OCI-M1 (cell line): ENCODE measurements at places on chromosomes 11 and 22.

GRCh38 chr11:7572001-7572712 is 58.4 kb downstream of the PPFIBP2 start:
- DNase-seq, result no peak

DNA sequence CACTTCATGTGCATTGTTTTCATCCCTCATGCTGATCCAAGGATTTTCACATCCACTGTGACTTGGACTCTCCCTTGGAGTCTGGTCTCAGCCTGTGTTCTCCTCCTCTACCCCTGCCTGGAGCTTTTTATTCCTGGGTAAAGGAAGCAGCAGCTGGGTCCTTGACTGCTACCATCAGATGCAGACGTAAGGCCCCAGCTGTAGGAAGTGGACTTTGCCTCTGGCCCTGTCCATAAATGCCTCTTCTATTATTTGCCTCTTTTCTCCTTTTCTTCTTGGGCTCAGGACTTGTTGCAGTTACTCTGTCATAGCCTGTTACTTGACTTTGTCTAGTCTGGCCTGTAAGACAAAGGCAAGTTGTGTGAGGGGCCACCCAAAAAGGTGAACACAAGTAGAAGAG is 303.8 kb downstream of the NXPE2 start:
- no peak for DNase-seq

GRCh38 chr11:117011541-117011898 is 86.7 kb downstream of the SIK3 start:
- no peak for DNase-seq

- no peak for DNase-seq
Observed at GRCh38 chr11:813456-814096, 3.8 kb downstream of the RPLP2 start.

- DNase-seq, result no peak
Observed at GRCh38 chr11:98736833-98737232, 283.9 kb upstream of the CNTN5 start.

DNA sequence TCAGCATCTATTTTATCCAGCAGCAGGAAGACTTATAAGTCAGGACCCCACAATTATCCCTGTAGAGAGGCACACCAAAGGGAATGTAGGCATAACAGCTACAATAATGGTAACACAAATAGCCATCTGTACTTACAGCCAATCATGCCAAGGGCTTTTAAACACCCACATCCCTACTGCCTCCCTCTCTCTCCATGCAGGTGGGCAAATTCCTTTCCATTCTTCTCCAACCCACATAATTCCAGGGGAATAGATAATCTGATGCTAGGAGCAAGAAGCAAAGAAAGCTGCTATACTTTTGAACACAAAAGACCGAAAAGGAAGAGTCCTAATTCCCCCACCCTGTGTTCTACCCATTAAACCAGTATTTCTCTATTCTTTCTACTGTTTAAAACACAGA is 46.7 kb downstream of the RBFOX2 start:
- DNase-seq, result no peak

- no peak for DNase-seq
Observed at GRCh38 chr22:25346859-25347751, 127.7 kb downstream of the CRYBB2 start.

DNA sequence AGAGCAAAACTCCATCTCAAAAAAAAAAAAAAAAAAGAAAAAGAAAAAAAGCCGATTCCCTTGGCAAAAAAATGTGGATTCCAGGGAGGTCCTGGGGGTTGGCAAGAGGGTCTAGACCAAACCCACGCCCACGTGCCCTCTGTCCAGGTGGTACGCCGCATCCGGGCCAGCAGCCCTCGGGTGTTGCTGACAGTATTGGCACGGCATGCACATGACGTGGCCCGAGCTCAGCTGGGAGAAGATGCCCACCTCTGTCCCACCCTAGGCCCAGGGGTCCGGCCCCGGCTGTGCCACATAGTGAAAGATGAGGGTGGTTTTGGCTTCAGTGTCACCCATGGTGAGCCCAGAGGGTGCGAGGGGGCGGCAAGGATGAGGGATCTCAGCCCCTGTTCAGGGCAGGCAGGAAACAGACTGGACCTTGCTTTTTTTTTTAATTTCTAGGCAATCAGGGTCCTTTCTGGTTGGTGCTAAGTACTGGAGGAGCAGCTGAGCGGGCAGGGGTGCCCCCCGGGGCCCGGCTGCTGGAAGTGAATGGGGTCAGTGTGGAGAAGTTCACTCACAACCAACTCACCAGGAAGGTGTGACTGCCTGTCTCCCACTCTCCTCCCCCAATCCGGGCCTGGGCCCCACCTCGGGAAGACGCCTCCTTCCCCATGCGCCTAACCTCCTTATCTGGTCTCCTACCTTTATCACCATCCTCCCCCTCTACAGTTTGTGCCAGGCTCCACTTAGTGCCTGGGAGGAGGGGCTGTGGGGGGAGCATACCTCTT is 2.0 kb downstream of the NHERF4 start:
- no peak for DNase-seq

GRCh38 chr11:79471071-79471844 is 30.4 kb upstream of the TENM4 start:
- peak; percentile 87 for DNase-seq

DNA sequence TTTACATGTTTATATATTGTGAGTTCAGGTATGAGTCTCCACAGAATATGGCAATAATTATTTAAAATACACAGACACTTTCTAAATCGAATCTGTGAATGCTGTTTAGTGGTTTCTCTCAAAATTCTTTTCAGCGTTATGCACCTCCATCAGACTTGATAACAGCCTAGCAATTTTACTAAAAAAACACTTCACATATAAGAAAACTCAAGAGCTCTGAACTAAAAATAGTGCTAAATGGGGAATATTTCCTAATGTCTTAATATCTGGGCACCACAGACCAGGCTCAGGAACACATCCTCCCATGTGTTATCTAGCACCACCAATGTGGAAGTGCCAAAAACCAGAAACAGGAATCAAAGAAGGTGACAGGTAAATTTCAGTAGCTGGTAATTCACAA is 47.9 kb downstream of the ARHGAP32 start:
- no peak for DNase-seq

DNA sequence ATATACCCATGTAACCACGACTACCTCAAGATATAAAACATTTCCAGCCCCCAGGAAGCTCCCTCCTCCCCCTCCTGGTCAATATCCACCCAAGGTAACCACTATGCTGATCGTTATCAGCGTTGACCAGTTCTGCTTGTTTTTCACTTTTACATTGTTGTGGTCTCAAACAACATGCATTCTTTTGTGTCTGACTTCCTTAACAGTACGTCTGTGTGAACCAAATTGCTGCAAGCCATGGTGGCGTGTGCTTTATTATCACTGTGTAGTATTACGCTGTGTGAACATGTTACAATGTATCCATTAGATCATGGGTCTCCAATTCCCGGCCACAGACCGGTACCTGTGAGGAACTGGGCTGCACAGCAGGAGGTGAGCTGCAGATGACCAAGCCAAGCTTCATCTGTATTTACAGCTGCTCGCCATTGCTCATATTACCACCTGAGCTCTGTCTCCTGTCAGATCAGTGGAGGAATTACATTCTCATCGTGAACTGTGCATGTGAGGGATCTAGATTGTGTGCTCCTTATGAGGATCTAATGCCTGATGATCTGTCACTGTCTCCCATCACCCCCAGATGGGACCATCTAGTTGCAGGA is 15.5 kb upstream of the GRK3 start:
- DNase-seq, result peak; percentile 63

- DNase-seq, result no peak
Observed at GRCh38 chr11:62140304-62141110, 16.7 kb downstream of the INCENP start.

- no peak for DNase-seq
Observed at GRCh38 chr11:60942219-60942618, 9.8 kb downstream of the SLC15A3 start.

GRCh38 chr11:17649261-17649660 is 70.1 kb upstream of the MYOD1 start:
- DNase-seq, result no peak

GRCh38 chr11:100528872-100529416 is 158.1 kb upstream of the ARHGAP42 start:
- DNase-seq, result no peak

DNA sequence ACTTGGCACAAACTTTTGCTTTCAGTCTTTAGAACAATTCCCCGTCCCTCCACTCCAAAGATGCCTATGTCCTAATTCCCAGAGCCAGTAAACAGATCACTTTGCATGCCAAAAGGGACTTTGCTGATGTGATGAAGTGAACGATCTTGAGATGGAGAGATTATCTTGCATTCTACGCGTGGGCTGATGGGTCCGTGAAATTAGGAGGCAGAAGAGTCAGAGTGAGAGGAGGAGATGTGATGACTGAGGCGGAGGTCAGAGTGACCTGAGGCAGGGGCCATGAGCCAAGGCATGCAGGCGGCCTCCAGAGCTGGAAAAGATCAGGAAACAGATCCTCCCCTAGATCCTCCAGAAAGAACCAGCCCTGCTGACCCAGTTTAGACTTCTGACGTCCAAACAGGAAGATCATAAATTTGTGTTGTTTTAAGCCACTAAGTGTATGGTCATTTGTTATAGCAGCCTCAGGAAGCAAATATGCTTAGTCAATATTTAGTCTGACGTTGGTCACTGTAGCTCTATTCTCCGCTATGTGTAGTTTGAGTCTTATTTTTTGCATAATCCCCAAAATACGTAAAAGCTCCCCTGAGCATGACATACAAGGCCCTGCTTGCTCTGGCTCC is 76.0 kb upstream of the TIMP3 start:
- no peak for DNase-seq

GRCh38 chr22:33354928-33355327 is 296.7 kb upstream of the SYN3 start:
- DNase-seq, result no peak

DNA sequence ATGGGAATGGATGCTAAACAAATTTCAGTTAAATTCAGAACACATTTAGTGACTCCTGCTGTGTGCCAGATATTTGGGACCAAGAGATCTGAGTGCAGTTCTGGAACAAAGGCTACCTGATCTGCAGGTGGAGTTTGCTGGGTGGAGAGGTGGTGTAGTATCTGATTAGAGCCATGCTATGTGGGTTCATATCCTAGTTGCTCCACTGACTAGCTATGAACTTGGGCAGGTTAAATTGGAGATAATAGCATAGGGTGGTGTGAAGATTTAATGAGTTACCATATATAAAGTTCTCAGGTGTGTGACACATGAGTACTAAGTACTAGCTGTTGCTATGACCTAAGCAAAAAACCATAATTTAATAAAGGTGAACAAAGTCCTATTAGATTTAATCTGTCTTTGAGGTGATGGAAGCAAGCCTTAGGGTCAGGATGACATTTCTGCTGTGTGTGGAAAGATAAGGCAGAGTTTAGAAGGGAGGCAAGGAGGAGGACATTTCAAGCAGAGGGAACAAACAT is 2.1 kb downstream of the ENDOD1 start:
- DNase-seq, result no peak

GRCh38 chr11:15034687-15035267 is 38.6 kb upstream of the CALCB start:
- no peak for DNase-seq

DNA sequence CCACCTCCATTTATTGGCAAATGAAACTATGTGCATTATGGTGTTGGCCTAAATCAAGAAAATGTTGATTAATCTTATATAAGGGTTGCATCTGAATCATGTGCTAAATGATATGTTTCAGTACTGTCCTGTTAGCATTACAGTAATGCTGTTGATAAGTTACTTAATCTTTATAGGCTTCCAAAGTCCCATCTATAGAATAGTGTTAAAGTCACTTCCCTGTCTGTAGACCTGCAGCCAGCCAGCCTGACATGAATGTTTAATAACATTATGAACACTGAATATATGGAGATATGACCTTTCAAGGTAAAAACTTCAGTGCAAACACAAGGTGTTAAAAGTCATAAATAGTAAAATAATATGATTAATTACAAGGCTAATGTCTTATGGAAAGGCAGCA is 3.6 kb upstream of the TOM1 start:
- DNase-seq, result no peak

- DNase-seq, result no peak
Observed at GRCh38 chr22:33035272-33035863, 22.8 kb downstream of the SYN3 start.

- no peak for DNase-seq
Observed at GRCh38 chr11:122354025-122354697, 238.1 kb upstream of the BLID start.

GRCh38 chr22:19038164-19038546 is 84.1 kb downstream of the DGCR2 start:
- DNase-seq, result no peak

GRCh38 chr22:24697621-24698082 is 76.9 kb downstream of the PIWIL3 start:
- peak; percentile 36 for DNase-seq

- DNase-seq, result peak; percentile 98
Observed at GRCh38 chr11:73980001-73980961, 2.4 kb downstream of the UCP2 start.

- DNase-seq, result no peak
Observed at GRCh38 chr11:118497831-118498230, 29.4 kb upstream of the TTC36 start.

- DNase-seq, result peak; percentile 58
Observed at GRCh38 chr22:19648419-19648929, 65.8 kb upstream of the SEPTIN5 start.

DNA sequence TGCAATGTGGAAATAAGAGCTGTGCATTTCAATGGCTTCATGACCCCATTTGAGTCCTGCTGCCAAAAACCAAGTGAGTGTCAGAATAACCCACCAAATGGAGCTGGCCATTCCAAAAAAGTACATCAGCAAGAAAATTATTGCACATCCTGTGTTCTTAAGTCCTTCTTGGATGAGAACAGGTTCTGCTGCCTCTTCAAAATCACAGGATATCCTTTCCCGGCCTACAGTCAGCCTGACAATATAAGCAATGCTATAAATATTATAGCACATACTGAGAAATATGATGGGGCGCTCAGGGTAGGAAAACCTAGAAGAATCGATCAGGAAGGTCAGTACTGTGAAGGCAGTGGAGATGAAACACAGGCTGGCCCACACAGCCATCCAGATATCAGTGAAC is 3.5 kb downstream of the FZD4 start:
- no peak for DNase-seq

DNA sequence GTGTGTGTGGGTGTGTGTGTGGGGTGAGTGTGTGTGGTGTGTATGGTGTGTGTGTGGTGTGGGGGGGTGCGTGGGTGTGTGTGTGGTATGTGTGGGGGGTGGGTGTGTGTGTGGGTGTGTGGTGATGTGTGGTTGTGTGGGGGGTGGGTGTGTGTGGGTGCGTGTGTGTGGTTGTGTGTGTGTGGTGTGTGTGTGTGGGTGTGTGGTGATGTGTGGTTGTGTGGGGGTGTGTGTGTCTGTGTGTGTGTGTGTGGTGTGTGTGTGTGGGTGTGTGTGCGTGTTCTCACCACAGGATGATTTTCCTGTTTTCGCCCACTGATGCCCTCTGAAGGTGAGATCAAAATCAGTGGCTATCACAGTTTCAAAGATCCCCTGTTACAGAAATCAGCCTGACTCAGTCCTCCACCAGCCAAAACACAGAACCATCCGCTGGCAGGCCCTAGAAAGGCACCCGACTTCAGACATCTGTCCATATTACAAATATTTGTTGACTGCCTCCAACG is 24.7 kb downstream of the CPT1A start:
- DNase-seq, result no peak

DNA sequence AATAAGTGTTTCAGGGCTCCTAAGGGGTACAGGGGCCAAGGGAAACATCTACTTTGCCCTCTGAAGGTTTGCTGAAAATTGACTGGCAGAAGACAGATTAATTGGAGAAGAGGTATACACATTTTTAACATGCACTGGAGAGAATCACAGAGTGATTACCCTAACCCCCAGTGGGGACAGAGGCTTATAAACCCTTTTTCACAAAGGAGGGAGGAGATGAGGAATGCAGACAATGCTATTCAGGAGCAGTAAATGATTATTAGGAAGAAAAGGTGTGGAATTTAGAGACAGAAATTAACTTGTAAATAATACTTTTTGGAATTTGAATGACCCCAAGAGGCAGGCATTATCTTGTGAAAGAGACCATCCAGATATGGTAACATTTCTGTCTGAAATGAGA is 582.4 kb upstream of the B3GAT1 start:
- DNase-seq, result no peak
